ENCODE measurements at places on chromosomes 11 and 22.

GRCh38 chr22:38284042-38284402 lies 11.2 kb upstream of the TMEM184B start:
- peak; percentile 82 for DNase-seq

DNA sequence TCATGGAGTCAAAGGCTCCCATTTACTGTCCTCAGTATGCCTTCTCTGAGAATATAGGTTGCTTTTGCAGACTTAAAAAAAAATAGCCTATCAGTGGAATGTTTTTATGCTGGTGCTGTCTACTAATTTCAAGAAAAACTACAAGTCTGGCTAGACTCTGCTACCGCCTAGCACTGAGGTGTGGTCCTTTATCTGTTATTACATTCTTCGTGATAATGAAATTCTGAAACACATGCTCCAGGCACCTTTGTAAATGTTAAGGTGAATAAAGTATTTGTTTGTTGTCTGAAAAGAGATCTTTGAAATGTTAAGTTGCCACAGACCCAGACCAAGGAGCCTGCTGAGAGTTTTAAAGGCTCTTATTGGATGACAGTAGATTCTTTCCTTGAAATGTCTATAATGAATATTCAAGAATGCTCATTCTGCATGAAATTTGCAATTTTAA lies 95.3 kb downstream of the DBX1 start:
- no peak for DNase-seq

DNA sequence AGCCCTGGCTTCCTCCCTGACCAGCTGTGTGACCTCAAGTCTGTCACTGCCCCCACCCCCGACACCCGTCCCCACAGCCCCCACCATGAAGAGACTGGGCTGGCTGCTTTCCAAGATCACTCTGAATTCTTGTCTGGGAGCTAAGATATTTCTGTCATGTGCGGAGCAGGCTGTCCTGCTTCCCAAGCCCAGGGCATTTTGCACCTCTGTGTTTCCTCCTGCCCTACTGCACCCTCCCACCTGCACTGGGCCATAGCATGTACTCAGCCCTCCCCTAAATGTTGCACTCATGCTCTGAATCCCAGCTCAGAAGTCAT lies 30.3 kb upstream of the MYEOV start:
- DNase-seq: no peak

GRCh38 chr11:1077417-1078119 lies 2.9 kb downstream of the MUC2 start:
- no peak for DNase-seq

DNA sequence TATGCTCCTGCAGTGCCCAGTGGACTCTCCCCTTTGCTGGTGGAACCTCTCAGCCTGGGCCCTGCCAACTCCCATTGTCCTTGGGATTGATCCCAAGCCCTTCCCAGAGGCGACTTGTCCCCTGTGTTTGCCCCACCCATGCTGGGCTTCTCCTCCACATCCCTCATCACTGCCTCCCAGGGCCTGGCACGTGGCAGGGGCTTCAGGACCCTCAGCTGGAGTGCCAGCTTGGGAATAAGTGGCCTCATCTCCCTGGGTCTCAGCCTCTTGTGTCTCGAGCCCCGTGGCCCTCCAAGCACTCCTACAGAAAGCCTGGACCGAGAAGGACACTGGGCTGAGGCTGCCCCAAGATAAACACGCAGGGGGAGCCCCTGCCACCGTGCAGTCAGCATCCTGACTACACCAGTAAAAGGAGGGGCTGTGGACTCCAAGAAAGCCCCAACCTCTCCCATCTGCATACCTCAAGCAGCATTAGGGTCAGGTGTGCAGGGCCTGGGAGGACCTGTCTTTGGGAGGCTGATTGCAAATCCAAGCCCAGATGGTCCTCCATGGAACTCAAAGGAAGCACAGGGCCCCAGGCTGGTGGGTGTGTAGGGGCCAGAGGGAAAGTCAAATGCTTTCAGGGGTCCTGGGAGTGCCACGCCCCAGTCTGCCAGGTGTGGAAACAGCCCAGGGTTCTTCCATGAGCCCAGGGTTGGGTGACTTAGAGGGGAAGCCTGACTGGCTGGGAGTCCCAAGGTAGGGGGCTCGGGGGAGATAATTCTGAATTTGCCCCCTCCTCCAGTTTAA lies 9.5 kb upstream of the GNAZ start:
- DNase-seq: peak; percentile 40

All from right atrium auricular region (tissue), 2 donors.